Cortex of kidney (tissue), 1 donor: ENCODE measurements at places on chromosomes 2 and 18.

DNA sequence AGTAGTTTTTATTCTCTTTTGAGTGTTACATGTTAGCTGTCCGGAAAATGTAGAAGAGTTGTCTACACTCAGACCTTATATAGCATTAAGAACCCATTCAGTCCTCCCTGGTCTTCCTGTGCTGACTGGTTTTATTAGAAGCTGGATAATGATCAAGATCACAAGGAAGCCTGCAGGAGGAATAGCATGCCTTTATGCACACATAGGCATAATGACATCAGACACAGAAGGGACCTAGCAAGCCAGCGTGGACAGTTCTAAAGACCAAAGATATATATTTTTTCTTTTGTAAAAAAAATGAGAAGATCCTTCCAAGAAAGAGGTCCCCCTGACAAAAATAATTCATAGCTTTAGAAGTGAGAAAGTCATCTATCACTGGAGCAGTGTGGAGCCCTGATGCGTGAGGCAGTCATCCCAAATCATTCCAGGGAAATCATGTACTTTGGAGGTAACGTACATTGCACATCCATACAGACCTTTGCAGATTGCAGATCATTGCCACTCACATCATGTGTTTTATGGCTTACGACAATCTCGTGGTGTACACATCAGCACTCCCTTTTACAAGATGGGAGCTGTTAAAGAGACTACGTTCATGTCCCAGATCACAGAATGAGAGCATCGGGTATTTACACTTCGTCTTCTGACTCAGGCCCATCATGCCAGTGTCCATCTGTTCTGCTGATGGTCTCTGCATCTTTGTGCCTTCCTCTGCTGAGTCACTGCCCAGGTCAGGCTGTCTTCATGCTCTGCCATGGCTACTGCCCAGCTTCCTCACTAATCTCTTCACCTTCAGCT is 334.0 kb downstream of the SOCS6 start:
- no peak for DNase-seq

- no peak for DNase-seq
Observed at GRCh38 chr18:64090876-64091275, 58.0 kb downstream of the LINC00305 start.

GRCh38 chr2:18440141-18440661 is 120.3 kb downstream of the RDH14 start:
- DNase-seq: no peak

GRCh38 chr2:149375801-149376361 is 45.5 kb downstream of the LYPD6 start:
- DNase-seq: no peak

- no peak for DNase-seq
Observed at GRCh38 chr2:10522170-10522448, 74.0 kb upstream of the ODC1 start.

GRCh38 chr18:57587098-57587661 is 678 bp upstream of the FECH start:
- DNase-seq: no peak

DNA sequence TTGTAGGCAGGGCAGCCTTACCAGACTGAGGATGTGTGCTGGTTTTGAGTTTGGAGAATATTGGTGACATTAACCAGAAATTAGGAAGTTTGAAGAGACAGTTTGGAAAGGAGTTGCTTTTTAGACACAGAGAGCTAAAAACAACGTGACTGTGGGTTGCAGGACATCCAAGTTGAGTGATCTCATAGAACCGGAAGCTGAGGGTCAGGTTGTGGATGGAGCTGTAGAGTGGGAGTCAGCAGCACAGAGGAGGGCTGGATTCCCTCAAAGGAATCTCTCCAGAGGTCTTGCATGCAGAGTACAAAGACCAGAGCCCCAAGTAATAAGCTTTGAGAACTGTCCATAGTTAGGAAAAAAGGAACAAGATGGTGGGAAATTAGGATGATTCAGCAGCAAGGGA is 9.3 kb downstream of the MAPRE3 start:
- no peak for DNase-seq

DNA sequence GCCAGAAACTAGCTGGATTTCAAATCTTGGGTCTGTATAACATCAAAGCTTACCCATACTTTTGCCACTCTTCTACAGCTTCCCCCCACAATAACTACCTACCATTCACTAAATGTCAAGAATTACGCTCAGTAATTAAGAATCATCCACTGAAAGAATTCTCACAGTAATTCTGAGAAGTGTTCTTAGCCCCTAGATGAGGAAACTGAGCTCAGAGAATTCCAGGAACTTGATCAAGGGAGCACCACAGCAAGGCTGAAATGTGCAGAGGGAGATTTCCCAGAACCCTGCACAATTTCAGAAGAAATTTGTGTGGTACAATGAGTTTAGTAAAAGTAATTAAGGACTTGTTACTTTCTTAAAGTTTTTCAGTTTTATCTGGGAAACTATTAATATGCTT is 194.5 kb upstream of the STK17B start:
- no peak for DNase-seq

- no peak for DNase-seq
Observed at GRCh38 chr18:3358310-3358709, 91.7 kb upstream of the TGIF1 start.

- no peak for DNase-seq
Observed at GRCh38 chr18:47883771-47884413, 46.6 kb downstream of the SMAD2 start.

DNA sequence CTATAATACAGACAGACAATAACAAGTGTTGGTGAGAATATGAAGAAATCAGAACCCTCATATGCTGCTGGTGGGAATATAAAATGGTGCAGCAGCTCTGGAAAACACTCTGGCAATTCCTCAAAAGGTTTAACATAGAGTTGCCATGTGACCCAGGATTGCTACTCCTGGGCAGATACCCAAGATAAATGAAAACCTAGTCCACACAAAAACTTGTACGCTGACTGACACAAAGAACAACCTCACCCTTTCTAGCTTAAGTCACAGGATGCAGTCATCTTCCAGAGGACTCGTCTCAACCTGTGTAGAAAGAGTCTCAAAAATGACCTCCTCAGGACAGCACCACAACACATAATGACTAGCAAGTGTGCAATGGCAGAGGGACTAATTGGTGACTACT is 71.6 kb upstream of the ACAA2 start:
- DNase-seq: no peak

DNA sequence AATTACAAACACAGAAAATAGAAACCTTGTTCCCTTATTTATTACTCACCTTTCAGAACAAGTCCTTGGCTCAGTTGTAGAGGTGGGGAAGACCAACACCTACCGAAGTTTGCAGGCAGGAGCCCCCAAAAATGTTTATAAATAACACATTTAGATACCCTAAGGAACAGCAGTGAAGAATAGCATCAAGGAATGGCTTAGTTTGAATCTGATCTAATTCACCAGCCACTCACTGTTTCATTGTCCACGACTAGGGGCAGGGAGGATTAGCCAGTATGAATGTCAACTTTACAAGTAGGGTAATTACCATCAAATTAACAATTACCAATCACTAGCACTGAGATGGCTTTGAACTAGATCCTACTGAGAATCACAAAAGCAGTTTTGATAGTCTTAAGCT is 65.4 kb downstream of the PRPF40A start:
- DNase-seq: no peak

GRCh38 chr2:75528221-75528977 is 32.3 kb downstream of the EVA1A start:
- DNase-seq: no peak
